ENCODE measurements at places on chromosomes 3 and 15.

DNA sequence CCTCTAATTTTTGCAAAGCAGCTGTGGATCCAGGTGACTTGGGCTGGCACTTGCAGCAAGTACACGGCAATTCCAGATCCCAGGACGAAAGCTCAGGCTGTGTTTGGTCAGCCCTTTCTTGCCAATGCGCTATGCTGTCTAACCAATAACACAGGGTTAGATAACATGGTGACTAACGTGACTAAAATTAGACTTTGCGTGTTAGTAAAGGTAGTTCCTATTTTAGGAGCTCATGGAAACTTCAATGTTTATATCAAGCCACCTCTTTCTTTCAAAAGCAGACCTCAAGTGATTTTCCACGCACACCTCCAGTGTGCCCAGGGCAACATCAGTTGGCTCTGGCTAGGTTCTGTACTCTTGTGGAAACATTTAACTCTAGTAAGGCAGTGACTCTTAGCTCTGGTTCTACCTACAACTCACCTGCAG is 32.5 kb downstream of the CDCP1 start:
- DNase-seq: no peak

GRCh38 chr3:44561076-44561475 is 6.1 kb downstream of the ZKSCAN7 start:
- DNase-seq: no peak

- DNase-seq: no peak
Measured at GRCh38 chr3:73687106-73688004, 62.6 kb upstream of the PDZRN3 start.

DNA sequence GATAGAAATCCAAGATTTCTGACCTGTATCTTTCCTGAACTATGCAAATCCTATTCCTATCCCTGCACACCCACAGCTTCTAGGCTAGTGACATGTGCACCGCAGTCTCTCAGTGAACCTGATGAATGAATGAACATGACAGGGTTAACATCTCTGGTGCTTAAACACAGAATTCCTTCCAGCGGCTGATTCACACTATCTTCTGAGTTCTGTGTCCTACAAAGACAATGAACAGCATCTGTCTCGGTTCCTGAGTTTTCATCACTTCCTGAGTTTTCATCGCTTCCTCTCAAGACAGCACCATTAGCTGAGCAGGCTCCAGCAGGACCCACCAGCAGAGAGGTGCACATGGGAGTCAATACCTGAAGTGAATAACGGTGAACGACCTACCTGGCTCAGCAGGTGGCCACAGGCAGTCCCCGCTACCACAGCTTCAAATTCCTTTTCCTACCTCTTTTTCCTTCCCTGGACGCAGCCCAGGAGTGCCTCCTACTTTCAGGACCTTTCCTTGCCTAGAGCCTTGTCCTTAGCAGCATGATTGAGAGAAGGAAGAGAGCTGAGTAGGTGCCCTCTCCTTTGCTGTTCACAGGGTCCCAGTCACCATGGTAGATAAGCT is 113.5 kb downstream of the IGF2BP2 start:
- DNase-seq: no peak

- DNase-seq: no peak
Measured at GRCh38 chr3:105538483-105538882, 171.8 kb downstream of the ALCAM start.

GRCh38 chr3:106332884-106333283 is 464.1 kb upstream of the CBLB start:
- no peak for DNase-seq

DNA sequence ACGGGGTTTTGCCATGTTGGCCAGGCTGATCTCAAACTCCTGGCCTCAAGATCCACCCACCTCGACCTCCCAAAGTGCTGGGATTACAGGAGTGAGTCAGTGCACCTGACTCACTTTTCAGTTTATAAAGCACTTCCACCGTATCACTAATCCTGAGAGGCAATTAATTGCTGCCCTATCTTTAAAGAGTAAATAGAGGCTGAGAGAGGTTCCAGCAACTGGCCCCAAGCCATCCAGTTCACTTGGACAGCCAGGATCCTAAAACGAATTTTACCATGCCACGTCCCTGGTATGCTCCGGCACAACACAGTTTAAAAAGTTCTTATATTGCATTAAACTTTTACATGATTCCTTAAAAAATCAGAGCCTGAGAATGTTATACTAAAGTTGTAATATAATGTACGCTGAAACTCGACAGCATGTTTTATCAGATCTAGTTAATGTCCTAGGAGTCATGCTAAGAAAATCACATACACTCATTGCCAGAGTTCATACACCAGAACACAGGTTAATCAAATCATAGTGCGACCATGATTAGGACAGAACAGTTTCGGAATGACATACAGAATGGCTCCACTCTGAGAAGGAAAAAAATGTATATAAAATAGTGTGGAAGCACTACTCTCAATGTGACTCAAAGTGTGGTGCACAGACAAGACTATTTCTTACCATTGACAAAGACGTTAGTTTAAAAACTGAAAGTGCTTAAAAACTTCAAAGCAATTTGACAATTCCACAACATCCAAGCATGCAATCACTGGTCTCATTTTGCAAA is 125.4 kb downstream of the ULK4 start:
- DNase-seq: no peak

DNA sequence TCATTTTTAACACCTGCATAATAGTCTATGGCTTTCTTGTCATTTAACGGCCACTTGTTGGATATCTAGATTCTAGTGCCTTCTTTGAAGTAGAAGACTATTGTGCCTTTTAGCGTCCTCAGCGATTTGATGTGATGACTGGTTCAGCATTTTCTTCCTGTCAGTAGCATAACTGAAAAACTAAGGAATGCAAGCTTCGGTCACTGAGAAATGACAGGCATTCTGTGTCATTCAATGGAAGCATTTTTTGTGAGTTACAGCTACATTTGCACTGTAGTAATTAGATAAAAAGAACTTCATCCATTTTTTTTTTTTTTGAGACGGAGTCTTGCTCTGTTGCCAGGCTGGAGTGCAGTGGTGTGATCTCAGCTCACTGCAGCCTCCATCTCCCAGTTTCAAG is 10.3 kb downstream of the NEK11 start:
- no peak for DNase-seq

- no peak for DNase-seq
Measured at GRCh38 chr15:26970712-26971210, at the start of gene GABRG3. TSS of gene GABRG3 (plus strand) at chr15:26971181.

DNA sequence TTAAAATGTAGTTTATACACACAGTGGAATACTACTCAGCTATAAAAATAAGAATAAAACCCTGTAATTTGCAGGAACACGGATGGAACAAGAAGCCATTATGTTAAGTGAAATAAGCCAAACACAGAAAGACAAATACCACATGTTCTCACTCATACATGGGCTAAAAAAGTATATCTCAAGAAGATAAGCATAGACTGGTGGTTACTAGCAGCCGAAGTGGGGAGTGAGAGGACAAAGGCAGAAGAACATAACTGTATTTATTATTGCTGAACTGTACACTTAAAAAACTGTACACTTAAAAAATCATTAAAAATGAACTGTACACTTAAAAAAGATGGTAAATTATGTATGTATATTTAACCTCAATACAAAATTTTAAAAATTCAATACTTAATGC is 11.0 kb downstream of the UBE3A start:
- no peak for DNase-seq

DNA sequence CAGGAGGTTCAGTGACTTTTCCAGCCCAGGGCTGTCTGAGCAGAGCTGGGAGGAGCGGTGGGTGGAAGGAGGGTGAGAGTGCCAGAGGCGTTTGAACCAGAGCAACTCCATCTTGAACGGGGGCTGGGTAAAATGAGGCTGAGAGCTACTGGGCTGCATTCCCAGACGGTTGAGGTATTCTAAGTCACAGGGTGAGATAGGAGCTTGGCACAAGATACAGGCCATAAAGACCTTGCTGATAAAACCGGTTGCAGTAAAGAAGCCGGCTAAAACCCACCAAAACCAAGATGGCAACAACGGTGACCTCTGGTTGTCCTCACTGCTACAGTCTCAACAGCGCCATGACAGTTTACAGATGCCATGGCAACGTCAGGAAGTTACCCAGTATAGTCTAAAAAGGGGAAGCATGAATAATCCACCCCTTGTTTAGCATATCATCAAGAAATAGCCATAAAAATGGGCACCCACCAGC is 60.2 kb downstream of the ABTB1 start:
- no peak for DNase-seq

DNA sequence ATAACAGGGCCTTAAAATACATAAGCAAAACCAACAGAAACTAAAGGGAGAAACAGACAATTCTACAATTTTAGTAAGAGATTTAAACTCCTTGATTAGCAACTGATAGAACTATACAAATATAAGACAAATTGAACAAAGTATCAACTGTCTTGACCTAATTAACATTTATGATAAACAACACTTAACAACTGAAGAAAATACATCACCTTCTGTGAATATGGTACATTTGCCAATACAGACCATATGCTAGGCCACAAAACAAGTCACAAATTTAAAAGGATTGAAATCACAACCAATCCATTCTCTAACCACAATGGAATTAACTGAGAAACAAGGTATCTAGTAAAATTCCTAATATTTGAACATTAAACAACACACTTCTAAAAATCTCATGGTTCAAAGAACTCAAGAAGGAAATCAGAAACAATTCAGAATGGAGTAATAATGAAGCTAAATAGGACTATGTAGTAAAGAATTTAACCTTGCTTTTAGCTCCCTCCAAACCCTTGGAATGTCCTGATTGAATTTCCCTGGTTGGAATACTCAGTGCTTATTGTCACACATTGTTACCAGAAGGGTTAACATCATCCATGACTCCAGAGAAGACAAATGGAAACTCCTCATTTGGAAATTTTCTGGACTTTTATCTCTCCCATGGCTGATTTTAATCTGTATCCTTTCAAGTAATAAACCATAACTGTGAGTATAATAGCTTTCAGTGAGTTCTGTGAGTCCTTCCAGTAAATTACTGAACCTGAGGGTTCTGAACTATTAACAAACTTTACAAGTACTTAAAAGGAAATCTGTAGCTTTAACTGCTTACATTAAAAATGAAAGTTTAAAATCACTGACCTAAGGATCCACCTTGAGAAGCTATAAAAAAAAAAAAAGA is 88.8 kb downstream of the DLG1 start:
- DNase-seq: no peak

DNA sequence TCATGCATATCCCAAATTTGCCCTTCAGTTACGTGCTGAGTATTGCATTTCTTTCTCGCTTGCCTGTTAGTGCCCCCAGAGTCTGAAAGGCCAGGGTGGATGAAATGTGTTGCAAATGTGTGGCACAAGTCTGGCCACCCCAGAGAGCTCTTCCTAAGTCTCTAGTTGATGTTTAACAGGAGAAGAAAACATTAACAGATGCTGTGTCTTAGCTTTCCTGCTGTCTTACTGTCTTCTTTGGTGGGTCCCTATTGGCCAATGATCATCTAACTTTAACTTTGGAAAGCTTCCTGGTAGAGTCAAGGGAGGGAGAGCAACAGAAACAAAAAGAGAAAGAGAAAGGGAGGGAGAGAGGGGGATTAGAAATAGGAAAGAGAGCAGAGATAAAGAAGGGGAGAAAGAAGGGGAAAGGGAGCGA is 76.7 kb upstream of the P3H2 start:
- no peak for DNase-seq

GRCh38 chr15:34355241-34355640 is 11.8 kb downstream of the LPCAT4 start:
- no peak for DNase-seq

DNA sequence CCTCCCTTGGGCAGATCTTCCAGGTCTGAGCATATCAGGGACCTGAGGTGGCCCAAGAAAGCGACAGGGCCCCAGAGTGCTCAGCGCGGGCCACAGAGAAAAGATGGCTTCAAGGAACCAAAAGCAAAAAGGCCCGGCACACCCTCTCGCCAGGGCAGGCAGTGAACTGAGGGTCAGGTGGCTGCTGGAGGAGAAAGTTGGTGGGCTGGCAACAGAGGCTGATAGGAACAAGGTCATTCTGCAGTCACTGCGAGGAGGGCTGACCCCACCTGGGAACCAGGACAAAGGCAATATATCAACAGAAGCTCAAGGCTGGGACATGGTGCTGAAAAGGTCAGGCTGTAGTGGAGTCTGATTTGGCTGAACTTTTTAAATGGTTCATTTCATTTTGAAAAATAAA is 2.8 kb upstream of the ACSBG1 start:
- DNase-seq: no peak

- DNase-seq: no peak
Measured at GRCh38 chr15:28919679-28920655, 34.2 kb downstream of the APBA2 start.

DNA sequence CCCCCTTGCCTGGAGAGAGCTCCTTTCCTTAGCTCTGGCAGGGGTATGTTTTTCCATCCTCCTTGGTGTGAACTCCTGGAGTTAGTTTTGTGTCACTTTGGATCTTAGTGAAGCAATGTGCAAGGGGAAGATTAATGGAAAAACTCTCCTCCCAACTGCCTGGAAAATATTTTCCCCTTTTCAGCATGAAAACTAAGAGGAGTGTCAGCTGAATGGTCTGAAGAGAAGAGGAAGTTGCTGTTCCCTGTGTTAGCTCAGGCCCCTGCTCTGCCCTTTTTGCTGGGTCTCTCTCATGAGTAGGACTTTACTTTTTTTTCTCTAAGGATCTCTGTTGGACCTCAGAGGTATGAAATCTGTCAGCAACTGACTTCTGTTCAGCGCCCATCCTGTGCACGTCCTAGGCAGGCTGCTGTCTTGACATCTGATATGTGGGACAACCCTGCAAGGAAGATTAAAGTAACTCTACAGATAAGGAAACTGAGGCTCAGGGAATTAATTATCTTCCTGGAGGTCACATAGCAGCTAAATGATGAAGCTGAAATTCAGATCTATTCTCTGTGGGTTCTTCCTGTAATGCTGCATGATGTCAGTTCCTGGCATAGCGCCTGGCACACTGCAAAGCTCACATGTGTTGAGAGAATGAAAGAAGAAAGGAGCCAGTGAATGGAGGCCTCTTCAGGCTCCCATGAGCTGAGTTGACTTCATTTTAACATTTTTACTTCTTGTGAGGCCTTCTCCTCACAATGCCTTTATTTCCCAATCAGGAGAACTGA is 109.7 kb upstream of the GALNT15 start:
- DNase-seq: no peak

- DNase-seq: no peak
Measured at GRCh38 chr3:141218926-141219325, 12.7 kb upstream of the PXYLP1 start.

DNA sequence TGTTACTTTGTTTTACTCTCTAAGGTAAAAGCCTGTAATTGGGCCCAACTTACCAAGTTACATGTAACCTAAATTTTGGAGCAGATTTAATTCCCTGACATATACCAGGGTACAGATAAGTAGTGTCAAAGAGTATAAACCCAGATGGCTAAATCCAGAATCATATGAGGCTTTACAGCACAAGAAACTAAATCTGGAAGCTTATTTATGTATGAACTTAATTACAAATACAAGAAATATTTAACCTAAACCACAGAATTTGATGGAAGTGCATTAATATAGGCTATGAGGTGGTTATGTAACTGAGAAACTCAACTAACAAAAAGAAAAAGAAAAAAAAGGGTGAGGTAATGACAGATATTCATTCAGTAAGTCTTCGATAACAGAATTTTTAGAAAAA is 930.2 kb upstream of the ALCAM start:
- DNase-seq: no peak

DNA sequence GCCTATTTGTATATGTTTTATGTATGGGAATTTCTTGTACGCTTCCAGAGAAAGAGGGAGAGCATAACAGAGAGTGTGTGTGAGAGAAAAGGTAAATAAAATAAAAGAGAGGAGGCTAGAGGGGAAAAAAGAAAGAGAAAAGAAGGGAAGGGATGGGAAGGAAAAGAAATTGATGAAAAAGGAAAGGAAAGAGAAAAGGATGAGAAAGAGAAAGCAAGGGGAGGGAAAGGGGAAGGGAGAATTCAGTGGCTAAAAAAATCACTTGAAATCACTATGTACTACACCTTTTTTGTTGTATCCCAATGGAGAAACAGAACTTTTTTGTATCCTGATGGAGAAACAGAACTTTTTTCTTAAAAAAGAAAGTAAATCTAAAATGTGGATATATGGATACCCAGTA is 165.5 kb upstream of the MBNL1 start:
- DNase-seq: no peak

Measured in CD4-positive, alpha-beta T cell treated with Interleukin-15 for 4 hours (primary cell).